A549 treated with CpdA at 1 μM for 4 hours (cell line): ENCODE measurements at places on chromosomes 6 and 20. TPM values are rescaled to one million over a fixed set of nuclear protein-coding genes. Genes with fewer than 3 reads are reported as not detected.

The HDGFL1 gene
- not detected in 5 replicates for total RNA-seq

The CALHM4 gene
- not detected in 5 replicates for total RNA-seq

The TNFAIP3 gene
- total RNA-seq: 11.8 to 15.5 TPM (median 12.2 TPM) in 5 replicates

The RNF144B gene
- total RNA-seq: 0.30 to 0.53 TPM (median 0.42 TPM) in 5 replicates

The HTR1B gene
- total RNA-seq: 0.07 to 0.13 TPM in 2 of 5 replicates, not detected in the others

The TCF21 gene
- total RNA-seq: 0.03 to 0.07 TPM (median 0.06 TPM) in 4 of 5 replicates, not detected in the other

The OR2W1 gene
- total RNA-seq: not detected in 5 replicates

The MCCD1 gene
- total RNA-seq: not detected in 5 replicates

The C6orf52 gene
- 1.7 to 3.2 TPM (median 2.1 TPM) in 5 replicates for total RNA-seq

The CCDC170 gene
- 0.10 to 0.20 TPM (median 0.17 TPM) in 3 of 5 replicates, not detected in the others for total RNA-seq

The TMC2 gene
- total RNA-seq: not detected in 5 replicates

The GSTA1 gene
- not detected in 5 replicates for total RNA-seq

The UBE2V1 gene
- total RNA-seq: 112 to 154 TPM (median 116 TPM) in 5 replicates

The SMLR1 gene
- not detected in 5 replicates for total RNA-seq

The SLC2A4RG gene
- total RNA-seq: 59.2 to 100 TPM (median 91.0 TPM) in 5 replicates
